ENCODE measurements at places on chromosomes 16 and 17. TPM values are rescaled to one million over a fixed set of nuclear protein-coding genes. Genes with fewer than 3 reads are reported as not detected.

The SEPTIN1 gene
- total RNA-seq = not detected

The SRP68 gene
- 25.1 TPM for total RNA-seq

The CCL16 gene
- 0.65 TPM for total RNA-seq

The CDR2 gene
- 34.5 TPM for total RNA-seq

The NOD2 gene
- 0.16 TPM for total RNA-seq

The FOXO3B gene
- 1.3 TPM for total RNA-seq

The TMED6 gene
- 0.16 TPM for total RNA-seq

The CFAP20 gene
- total RNA-seq = 58.8 TPM

The ZFP3 gene
- 0.97 TPM for total RNA-seq

The CES1 gene
- 0.16 TPM for total RNA-seq

The TPPP3 gene
- not detected for total RNA-seq

The PKMYT1 gene
- total RNA-seq = 6.6 TPM

The SRCIN1 gene
- total RNA-seq = not detected

The DOC2A gene
- total RNA-seq = 0.63 TPM

The RNF43 gene
- not detected for total RNA-seq

Measured in bladder microvascular endothelial cell (primary cell).